Stimulated activated CD4-positive, alpha-beta T cell treated with anti-CD3 and anti-CD28 coated beads, TNF-alpha, amount 100 ng/mL, for 4 hours (primary cell): ENCODE measurements at places on chromosomes 7 and 10.

- no peak for DNase-seq
These were observed 102.4 kb downstream of the LRRC4 start for GRCh38 chr7:127928852-127929251.

- no peak for DNase-seq
These were observed 108.1 kb downstream of the ANLN start for GRCh38 chr7:36497775-36498174.

GRCh38 chr7:134186027-134186426 is 58.9 kb downstream of the LRGUK start:
- no peak for DNase-seq

DNA sequence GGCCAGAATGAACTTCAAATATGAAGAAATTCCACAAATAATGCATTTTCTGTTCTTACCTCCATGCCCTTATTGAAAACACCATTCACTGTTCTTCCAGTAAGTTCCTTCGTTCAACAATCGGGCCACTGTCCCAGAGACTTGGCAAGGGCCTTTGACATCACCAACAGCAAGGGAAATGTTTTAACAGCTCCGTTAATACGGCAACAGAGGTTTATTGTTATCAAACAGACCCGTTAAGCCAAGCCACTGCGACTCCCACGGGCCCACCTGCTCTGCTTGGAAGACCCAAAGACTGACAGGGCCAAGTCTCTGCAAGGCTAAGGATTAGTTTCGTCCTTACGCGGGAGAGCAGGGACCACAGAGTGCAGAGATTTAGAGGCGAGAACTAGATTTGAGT is 43.4 kb upstream of the LYZL1 start:
- DNase-seq: no peak

- no peak for DNase-seq
These were observed 31.7 kb upstream of the SYPL1 start for GRCh38 chr7:106143711-106144337.

GRCh38 chr10:58264780-58265179 is 2.9 kb downstream of the IPMK start:
- no peak for DNase-seq

DNA sequence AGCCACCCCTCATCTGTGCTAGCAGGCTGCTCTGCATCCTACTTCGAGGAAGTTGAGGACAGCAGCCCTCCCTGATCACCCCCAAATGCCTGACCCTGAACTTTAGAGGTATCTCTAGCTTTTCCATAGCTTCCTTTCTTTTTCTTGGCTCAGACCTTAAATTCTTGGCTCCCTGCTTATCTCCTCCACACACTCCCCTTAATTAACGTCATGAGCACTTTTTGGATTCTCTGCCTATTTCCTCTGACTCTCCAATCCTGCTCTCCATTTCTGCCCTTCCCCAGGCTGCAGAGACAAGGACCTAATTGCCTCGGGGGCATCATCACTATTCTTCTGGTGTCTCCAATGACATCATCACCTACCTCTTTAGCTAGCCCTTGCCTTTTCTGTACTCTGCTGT is 40.8 kb upstream of the SEC61G start:
- DNase-seq: no peak

- DNase-seq: no peak
These were observed 53.8 kb downstream of the ST7 start for GRCh38 chr7:117006907-117007684.

DNA sequence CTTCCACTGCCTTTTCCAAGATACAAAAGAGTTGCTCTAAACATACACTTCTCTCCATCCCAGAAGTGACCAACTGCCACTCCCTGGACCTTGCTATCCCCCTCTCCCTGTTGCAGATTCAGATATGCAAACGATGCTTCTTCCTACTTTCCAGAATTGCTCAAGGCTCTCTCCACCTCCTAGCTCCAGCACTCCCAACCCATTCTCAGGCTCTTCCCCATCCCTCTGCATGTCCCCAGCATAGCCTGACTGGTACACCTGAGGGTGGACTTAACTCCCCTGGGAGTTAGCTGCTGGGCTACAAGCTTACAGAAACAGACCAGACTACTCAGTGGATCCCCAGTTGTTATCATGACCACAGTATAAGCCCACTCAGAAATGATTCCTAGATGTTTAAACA is 27.6 kb downstream of the MKRN1 start:
- DNase-seq: no peak
